Activated CD4-positive, alpha-beta T cell treated with anti-CD3 and anti-CD28 coated beads, Interleukin-2, amount 50 U/mL, for 4 hours (primary cell): ENCODE measurements at places on chromosomes 1 and 21.
A peak's percentile ranks its signal among the peaks of the same experiment; 100 is the strongest.

DNA sequence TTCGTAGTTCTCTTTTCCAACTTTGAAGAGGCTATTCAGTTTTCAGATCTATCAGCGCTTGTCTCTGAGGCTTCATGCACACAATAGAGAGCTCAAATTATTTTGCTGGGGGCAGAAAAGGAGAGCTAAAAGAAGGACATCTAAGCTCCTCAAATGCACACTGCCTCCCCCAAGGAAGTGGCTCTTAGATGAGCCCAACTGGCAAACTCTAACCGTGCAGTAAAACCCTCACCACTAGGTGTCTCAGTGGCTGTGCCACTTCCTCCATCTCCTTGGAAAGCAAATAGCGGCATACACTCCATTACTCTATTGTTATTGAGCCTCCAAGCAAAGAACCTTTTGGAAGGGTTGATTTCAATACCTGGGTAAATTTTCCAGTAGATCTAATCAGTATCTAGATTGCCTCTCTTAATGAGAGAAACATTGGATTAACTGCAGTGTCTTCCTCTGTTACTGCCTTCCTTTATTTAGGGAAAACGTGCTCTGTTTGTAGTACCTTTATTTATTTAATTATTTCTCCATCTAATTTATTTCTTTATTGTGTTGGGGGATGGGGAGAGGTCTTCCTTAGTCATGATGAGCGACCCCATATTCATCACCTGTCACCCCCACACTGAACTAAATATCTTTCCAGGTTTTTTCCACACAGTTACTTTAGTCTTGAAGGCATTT is 9.2 kb upstream of the SFPQ start:
- DNase-seq, result peak; percentile 58

DNA sequence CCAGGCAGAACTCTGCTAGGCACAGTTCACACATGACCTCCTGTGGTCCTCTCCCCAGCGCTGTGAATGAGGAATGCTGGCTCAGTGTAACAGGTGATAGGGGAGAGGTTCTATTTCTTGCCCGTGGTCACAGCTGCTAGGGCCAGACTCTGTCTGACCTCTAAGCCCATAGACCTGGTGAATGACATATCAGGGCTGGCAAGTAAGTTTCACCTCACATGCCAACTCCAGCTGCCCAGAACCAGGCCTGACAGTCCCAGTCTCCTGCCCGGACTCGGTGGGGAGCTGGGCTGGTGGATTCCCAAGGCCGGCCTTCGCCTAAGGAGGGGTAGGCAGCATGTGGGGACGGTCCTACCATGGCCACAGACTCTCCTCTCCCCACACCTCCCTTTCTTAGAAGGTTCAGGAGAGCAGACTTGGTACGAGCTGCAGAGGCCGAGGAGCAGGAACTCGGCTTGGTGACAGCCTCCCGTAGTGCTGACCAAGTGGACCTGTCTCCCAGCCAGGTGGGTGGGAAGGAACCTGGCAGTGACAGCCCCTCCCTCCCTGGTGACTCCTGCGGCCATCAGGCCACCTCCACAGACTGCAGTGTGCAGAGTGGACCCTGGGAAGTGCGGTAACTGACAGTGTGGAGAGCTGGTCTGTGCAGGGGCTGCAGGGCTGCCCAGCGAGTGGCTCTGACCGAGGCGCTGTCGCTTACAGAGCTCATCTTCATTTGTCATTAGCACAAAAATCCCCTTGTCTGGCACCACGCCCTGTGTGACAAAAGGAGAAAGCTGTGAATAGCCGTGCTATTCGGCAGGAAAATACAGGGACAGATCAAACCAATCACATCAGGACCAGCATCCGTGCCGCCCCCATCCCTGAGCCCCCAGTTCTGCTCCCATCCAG is 74.6 kb downstream of the SCCPDH start:
- no peak for DNase-seq

DNA sequence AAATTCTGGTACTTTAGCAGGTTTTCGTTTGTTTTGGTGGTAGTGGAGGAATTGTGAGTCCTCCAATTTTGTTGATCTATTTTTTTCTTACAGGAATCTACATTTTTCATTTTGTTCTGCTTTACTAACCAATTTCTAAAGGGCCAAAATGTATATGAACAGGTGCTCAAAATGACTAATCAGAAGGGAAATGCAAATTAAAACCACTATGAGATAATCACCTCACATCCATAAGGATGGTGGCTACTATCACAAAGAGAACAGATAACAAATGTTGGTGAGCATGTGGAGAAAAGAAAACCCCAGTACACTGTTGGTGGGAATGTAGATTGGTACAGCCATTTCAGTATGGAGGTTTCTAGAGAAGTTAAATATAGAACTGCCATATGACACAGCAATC is 134.2 kb downstream of the LMO4 start:
- no peak for DNase-seq

DNA sequence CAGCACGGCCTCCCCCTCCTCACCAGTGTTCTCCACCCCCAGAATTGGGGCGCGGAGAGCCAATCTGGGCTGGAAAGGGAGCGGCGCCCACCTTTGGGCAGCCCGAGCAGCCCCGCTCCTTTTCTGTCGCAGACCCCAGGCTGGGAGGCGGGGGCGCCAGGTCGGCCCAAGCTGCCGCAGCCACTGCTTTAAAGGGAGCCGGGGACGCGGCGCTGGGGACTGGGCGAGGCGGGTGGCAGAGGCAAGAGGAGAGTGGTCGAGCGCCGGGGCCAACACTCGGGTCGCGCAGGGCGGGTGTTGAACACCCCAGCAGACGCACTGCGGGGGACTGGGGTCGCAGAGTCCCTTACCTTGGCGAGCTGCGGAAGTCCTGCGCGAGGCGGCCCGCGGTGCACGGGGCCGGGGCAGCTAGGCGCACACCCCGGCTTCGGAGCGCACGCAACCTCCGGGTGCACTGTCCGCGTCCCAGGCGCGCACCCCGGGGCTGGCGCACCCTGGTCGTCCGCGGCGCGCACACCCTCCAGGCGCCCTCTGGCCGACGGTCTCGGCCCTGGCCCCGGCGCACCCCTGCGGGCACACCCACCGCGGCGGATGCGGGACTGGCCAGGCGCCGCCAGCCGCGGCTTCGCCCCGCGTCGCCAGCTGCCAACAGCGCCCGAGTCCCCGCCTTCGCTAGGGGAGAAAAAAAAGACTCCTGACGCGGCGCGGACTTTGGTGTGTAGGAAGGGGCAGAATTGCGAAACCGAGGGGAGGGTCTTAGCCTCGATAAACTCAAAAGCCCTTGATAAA is at the start of gene KANK4:
TSS of gene KANK4 (minus strand) at position 679 of the 789 bp plus-strand sequence. CDS start 37,870 bp downstream, outside the sequence.
- DNase-seq, result no peak

GRCh38 chr21:36126208-36126565 is 8.7 kb upstream of the CBR3 start:
- DNase-seq, result no peak

- no peak for DNase-seq
Observed at GRCh38 chr1:14968251-14968851, 185.2 kb upstream of the TMEM51 start.

GRCh38 chr1:247409869-247410544 is 6.0 kb upstream of the NLRP3 start:
- DNase-seq, result peak; percentile 19

- DNase-seq, result peak; percentile 67
Observed at GRCh38 chr1:171654942-171655745, 2.7 kb upstream of the MYOC start.

DNA sequence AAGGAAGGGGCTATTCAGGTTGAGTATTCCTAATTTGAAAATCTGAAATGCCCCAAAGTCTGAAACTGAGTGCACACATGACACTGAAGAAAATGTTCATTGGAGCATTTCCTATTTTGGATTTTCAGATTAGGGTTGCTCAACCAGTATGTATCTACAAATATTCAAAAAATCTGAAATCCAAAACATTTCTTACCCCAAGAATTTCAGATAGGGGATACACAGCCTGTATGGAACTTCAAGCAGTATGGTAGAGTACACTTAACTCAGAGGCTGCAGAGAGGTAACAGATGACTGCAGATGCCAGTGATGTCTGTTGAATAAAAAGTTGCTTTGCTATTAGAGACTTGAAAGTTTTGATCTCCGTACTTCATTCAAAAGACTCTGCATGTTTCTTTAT is 19.0 kb downstream of the YTHDF2 start:
- DNase-seq, result no peak

DNA sequence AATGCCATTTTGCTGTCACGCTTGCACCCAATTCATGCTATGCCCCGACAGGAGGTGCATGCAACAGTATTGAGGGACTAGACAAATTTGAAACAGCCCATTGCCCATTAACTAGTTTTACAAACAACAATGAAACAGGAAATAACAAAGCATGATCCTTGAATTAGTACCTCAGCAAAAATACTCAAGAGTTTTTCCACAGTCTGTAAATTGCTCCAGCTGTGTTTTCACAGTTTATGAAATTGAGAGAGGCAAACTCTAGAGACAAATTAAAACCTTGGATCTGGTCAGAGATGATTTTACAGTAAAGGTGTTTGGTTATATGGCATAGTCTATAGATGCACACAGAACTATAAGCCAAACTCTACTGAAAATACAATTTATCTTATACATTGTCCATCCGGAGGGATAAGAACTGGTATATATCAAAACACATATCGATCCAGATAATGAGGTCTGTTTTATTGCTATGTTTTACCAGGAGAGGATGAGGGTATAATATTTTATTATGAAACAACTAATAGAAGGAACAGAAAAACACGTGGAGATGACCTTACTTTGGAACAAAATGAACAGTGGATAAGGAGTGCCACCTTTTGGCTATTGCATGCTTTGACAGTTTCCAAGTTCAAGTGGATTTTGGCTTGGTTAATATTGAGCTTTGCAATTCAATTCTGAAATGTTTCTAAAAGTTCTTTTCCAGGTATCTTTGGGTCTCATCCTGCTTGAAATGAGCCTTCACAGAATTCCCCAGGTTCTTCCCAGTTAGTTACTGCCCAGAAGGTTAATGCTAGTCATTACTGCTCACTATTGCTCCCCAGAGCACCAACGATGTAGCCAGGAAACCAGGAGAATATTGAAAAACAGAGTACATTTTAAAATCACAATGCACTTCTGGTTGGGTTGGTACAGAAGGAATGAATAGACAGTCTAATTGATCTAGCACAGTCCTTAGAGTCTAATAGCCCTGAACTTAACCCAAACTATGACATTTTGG is 45.7 kb downstream of the ZC3H11B start:
- no peak for DNase-seq

GRCh38 chr1:228010921-228011320 is 4.1 kb downstream of the WNT3A start:
- no peak for DNase-seq

- no peak for DNase-seq
Observed at GRCh38 chr21:40964691-40965090, 117.7 kb upstream of the DSCAM start.

DNA sequence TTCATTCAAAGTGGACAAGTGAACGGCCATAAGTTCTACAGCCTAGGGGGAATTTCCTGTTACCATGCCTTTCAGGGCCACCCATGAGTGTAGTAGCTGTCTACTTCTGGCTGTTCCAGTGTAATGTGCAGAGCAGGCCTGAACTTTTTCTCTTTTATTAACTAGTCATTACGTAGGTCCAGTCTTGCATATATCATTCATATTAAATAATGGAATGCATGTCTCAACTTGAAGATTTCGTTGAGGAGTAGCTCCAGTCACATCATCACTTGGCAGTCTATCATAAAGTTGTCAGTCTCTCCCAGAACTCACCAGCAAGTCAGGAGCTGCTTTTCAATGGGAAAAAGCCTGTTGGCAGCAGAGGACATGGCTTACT is 12.0 kb upstream of the GIPC2 start:
- DNase-seq, result no peak

DNA sequence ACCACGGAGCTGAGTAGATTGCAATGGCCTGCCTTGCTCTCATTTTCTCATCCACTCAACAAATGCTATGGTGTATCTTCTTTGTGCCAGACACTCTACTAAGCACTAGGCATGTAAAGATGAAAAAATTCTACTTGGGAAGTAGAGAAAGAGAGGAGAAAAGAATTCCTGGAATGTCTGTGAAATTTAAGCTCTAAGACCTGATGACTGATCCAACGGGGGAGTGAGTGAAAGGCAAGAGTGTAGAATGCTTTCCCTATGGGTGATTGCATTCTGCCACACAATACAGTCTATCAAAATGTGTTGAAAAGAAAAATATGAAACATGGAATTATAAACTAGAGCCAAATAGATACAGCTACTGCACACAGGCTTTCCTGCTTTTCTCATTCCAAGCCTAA is 82.3 kb downstream of the CYYR1 start:
- no peak for DNase-seq

DNA sequence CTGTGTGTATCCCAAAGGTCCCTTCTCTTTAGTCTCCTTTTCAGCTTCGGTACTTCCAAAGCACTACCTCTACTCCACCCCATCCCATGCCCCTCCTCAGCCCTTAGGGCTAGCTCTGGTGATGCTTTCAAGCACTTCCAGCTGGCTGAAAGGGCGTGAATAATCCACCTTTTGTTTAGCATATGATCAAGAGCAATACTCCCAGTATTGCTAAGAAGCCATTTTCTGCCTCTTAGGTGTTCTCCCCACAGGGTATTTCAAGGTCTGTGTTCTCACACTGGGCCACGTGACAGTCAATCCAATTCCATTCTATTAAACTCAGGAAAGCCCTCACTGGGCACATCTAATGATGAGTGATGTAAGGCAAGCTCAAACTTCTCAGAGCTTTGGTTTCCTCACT is 298.5 kb upstream of the PROX1 start:
- DNase-seq, result no peak

- DNase-seq, result no peak
Observed at GRCh38 chr1:58780836-58781452, 2.9 kb downstream of the JUN start.

GRCh38 chr1:220879076-220879508 is at the start of gene HLX:
Gene HLX, plus strand, starts transcription at chr1:220879443. Its CDS starts 415 bp downstream, at chr1:220879858.
- DNase-seq, result no peak

DNA sequence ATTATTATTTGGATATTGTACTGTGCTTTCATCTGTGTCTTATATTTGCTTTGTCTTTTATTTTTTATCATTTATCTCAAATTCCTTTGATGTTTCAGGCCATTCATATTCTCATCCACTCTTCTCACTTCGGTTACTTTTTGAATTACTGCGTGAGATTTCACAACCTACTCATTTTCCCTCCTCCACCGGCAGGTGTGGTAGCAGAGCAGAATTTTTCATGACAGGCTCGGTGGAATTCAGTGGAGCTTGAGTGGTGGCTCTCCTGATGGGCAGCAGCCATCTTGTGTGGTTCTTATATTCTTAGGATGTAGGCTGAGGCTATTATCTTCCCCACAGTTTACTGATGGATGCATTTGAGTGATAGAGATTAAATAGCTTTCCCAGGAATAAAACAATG is 92.3 kb upstream of the IVNS1ABP start:
- DNase-seq, result no peak

DNA sequence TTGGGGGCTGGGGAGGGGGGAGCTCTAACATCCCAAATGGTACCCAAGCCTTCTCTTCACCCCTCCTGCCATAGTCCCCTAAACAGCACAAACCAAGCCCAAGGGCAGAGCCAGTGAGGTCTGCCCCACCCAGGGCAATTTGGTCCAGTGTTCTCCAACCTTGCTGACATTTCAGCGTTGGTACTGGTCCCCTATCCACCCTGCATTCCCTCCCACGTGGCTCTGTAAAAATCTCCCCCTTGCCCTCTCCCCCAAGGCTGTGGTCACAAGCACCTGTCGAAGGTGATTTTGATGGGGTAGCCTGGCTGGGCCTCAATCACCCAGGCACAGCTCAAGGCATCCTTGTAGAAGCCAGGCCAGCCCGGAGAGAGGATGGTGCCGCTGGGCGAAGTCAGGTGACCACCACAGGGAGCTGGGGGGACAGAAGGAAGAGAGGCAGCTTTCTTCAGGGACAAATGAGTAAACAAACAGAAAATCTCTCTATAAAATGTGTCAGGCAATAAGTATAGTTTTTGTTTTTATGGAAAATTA is 137.5 kb upstream of the HMGB4 start:
- DNase-seq, result no peak

- DNase-seq, result no peak
Observed at GRCh38 chr1:11285883-11286734, 13.1 kb downstream of the UBIAD1 start.
